ENCODE measurements at places on chromosomes 4 and X.

DNA sequence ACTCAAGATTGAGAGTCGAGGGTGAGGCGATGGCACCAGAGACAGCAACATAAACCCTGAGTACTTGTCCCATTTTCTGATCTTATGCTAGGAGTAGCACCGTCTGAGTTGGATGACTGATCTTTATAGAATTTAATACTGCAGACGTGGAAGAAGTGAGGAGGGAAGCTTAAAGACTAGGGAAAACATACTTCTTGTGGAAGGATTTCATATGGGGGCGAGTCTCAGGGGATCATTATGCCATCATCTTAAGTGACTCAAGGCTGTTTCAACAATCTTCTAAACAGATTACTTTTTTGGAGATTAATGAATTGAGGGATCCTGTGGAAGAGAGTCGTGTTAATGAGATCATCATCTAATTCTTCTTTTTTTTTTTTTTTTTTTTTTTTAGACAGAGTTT, 17.2 kb upstream of the FAT1 start:
- DNase-seq, result no peak

GRCh38 chr4:157803845-157804521, 368.8 kb downstream of the GASK1B start:
- DNase-seq, result no peak

GRCh38 chr4:126778348-126778747, 854.4 kb upstream of the INTU start:
- DNase-seq, result no peak

DNA sequence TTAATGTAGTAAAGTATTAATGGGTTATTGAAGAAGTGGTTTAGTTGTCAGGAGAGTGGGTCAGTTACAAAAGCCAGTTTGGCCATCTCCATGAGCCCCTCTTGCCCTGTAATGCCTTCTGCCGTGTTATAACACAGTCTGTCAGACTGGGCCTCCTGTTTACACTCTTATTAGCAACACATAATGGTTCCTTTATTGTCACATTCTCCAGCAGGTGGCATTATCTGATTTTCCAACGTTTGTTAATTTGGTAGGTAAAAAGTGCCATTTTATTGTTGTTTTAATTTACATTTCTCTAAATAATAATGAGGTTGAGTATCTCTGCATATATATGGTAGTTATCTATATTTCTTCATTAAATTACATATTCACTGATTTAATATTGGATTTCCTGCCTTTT, 560.8 kb downstream of the FGF13 start:
- no peak for DNase-seq

DNA sequence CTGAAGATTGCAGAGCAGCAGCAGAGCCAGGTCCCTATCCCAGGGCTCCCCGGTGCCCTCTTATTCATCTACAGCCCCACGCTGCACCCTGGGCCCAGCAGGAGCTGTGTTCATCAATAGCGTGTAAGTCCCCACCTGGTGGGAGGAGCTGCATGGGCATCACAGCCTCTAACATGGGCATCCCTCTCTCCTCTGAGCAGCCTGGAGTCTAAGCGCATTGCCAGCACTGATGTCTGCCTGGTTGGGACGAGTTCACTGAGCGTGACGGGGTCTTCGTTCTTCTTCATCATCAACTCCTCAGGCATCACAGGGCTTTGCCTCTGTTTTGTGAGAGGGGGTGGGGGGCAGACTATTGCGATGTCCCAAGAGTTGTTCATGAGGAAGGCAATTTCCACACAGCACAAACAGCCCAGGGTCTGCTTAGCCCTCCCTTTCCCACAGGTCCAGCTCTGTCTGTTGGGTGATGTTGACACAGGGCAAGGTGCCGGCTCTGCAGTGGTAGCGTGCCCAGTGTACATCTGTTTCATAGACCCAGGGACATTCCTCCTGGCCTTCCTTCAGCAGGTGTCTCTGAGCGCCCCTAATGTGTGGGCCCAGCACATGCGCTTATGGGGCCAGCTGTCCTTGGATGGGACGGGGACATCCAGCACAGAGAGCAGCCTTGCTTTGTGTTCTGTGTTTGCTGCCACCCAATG, 85.9 kb downstream of the SORCS2 start:
- DNase-seq, result no peak

DNA sequence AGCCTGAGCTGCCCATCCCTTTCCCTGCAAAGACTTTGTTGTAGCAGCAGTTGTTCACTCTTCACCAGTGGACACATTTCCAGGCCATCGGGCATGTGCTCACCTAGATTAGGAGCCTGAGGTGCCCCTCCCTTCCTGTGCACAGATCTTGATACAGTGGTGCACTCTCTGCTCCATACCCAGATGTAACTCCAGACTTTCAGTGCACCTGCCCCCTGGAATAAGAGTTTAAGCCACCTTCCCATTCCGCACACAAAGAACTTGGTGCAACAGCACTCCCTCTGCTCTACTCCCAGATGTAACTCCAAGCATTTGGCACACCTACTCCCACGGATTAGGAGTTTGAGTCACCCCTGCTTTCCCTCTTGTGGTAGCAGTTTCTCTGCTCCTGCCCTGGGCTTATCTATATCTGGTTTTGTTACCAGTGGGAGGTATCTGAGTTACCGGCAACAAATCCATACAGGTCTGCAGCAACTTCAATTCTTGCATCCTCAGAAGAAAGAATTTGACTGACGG, 36.0 kb upstream of the PLK4 start:
- no peak for DNase-seq

DNA sequence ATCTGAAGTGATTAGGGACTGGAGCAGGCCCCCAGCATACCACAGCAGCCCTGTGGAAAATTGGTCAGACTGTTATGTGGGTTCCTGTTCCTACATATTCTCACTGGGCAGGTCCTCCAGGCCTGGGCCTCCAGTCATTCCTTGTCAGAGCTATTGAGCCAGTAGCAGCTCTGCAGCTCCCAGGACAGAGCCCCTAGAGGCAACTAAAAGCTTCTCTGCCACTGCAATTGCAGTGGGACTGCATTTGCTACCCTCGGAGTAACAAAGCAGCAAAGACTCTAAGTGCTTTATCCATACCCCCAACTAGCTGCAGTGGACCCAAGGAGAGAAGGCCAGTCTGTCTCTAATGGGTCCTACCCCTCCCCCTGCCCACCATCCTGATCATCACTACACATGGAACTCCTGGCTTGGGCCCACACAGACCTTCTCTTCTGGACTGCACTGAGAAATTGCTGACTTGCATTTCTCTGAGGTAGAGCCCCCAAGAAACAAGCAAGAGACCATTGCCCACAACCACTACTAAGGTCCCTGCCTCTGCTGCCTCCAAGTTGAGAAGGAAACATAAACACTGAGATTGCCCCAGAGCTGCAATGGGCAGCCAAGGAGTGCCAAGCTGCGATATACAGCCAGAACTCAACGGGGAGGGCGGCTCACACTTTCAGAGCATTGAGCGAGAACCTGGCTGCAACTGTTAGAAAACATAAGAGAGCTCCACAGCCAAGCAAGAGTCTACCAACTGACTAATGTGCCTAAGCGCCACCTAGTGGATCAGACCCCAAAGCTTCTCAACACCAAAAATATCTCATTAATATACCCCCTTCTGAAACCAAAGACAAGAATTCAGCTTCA, 738.7 kb upstream of the NDST4 start:
- no peak for DNase-seq

DNA sequence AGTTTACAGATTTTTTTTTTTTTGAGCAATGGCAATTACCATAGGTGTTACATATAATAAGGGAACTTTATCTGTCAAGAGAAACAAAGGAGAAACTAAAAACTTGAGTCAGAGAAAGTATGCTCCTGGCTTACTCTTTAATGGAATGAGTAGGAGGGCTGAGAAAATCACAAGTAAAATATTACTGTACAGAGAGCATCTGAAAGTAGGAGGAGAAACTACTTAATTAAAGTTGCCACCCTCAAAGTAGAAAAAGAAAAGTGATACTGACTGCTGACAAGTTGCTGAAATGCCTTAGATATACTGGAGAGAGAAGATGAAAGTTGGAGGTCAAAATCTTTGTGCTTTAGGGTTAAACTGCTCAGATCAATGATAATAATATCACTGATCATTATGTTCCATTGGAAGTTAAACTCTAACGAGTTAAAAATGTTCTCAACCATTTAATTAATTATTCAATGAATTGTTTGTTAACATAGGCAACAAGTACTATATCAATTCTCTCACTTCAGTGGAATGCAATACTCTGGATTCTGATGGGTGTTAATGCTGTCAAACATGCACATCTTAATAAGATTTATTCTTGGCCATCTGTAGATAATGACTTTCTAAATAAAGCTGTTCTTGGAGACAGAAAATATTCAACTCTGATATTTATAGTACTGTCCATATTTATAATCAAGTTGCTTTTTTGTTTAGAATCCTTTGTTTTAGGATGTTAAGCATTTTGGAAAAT, 61.2 kb upstream of the CAMK2D start:
- DNase-seq, result no peak

GRCh38 chr4:7516096-7516772, 81.5 kb upstream of the PSAPL1 start:
- no peak for DNase-seq

- DNase-seq, result no peak
Measured at GRCh38 chr4:142909908-142910307, 63.8 kb upstream of the INPP4B start.

- DNase-seq, result no peak
Measured at GRCh38 chr4:125956276-125956675, 641.5 kb downstream of the FAT4 start.

GRCh38 chrX:103847174-103847870, 15.3 kb upstream of the RAB9B start:
- DNase-seq, result no peak

DNA sequence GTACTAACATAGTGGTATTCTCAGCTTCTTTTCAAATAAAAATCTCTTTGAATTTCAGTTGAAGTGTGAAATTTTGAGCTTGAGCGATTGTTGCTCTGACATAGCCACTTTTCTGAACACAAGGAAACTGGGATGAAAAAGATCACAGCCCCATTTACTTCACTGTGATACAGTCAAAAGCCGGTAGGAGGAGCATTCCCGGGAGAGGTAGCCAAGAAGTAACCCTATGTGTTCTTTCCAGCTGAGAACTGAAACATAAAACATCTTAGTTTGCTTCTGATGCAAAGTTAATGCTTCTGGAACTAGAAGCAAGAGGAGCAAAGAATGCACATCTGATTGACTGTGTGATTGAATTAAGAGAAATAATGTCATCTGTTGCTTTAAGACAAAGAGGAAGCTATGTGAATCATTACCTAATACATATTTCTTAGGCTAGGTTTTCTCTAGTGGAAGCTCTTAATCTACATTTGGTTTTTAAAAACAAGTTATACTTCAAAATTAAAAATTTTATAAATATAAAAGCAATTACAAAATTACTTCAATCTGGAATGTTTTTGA, 88.3 kb upstream of the UNC5C start:
- no peak for DNase-seq

DNA sequence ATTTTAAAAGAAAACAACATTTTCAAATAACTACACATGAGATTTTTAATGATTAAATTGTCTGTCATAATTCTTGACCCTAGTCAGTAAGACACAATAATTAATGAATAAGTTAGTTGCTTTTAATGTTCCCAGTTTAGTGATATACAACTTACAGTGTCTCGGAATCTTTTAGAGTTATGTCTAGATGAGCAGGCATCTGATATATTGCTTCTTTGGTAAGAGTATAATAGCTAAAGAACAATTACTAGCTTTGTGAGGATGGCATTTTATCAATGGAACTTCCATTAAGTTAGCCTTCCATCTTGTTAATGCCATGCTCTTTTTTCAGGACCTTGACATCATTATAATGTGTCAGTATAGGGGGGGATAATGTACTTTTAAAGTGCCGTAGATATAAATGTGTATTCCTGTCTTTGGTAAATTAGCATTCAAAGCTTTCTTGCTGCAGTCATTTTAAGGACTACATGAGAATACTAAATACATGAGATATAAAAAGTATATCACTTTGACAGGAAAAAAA, 425.1 kb downstream of the PDHA2 start:
- no peak for DNase-seq
